ENCODE measurements at places on chromosomes 16 and 17.
A peak's percentile ranks its signal among the peaks of the same experiment; 100 is the strongest.

- no peak for DNase-seq
These were observed 15.1 kb downstream of the GSDMB start for GRCh38 chr17:39903158-39903884.

DNA sequence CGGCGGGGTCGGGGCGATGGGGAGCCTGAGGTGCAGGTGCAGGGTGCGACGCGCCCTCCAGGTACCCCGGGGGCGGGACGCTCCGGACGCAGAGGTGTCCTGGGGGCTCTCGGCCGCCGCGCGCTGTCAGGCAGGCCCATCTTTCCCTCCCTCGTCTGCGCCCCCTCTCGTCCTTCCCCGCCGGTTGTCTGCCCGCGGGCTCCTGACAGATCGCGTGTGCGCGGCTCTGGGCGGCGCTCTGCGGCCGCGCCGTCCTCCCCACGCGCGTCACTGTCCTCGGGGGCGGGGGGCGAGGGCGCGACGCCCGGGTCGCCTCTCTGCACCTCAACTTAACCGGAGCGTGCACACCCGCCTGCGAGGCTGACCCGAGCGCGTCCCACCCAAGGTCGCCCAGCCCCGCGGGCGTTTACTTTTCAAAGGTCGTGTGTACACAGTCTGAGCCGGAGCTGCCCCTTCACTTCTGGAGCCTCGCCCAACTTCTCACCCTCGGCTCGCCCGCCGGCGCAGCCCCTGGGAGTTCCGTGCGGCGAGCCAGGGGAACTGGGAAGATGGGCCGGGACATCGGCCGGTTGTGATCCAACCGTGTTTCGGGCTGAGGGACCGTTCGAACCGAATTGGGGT lies 512 bp downstream of the AKAP1 start:
- peak; percentile 56 for DNase-seq

- DNase-seq = no peak
These were observed 14.2 kb upstream of the MARCHF10 start for GRCh38 chr17:62822080-62822904.

DNA sequence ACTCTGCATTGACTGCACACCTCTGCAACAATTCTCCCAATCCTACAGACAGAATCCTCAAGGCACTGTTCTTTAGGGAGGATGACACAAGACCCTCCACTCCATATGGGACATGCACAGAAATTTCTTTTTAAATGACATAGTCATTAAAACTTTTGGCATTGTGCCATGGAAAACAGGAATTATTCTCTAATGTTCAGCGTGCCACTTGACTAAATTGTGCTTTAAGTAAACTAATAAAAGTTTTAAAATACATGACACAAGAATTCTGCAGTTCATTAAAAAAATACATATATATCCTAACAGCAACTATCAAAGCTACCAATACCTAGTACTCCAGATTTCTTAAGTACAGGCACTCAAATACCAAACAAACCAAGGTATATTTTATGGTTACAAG lies 16.0 kb downstream of the CEP112 start:
- DNase-seq = no peak

DNA sequence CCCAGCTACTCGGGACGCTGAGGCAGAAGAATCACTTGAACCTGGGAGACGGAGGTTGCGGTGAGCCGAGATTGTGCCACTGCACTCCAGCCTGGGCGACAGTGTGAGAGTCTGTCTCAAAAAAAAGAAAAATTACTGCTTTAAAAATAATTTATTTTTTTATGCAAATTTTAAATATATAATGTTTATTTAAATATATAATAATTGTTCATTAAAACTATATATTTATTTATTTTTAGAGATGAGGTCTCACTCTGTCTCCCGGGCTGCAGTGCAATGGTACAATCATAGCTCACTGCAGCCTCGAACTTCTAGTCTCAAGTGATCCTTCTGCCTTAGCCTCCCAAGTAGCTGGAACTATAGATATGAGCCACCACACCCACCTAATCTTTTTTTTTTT lies 15.2 kb upstream of the DBNDD1 start:
- no peak for DNase-seq
